OCI-LY7 (cell line): ENCODE measurements at places on chromosomes 11 and 22.

DNA sequence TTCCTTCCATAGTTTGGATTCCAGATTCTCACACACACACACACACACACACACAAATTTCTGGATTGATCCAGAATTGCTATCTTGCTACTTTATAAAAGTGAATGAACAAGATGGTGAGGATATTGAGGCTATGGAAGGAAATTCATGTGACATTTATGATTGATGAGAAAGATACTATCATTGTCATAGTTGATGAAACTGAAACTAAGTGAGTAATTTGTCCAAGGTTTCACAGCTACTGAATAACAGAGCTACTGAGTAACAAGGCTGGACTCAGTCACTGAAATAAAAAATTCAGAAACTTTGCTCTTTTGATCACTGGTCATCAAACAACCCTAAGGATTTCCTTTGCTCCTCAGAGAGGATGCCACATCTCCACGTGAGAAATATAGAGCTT, 16.2 kb downstream of the OR5D16 start:
- no peak for DNase-seq

DNA sequence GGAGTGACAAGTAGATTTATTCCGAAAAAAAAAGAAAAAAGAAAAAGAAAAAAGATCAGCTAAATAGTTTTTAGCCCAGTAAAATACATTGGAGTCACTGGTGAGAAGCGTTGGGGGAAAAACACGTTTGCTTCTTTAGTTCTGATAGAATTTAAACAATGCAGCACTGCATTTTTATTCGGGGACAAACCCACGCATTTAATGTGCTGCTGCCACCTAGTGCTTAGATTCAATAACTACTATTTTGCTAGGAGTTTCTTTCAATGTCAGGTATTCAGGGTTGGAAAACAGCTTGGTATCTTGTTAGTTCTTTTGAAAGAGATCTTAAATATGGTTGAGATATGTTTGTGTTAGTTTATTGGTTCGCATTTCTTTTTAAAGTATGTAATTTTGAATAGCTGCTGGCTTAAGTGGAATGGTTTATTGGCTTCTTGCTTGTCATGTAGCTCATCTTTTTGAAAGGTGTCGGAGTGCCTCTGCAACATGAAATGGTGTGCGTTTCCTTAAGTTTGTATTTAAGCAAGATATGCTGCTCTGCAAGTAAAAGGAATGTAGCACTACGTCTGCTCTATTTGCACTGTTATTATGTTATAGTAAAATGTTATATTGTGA, 41.9 kb downstream of the SVIP start:
- DNase-seq, result peak; percentile 56

DNA sequence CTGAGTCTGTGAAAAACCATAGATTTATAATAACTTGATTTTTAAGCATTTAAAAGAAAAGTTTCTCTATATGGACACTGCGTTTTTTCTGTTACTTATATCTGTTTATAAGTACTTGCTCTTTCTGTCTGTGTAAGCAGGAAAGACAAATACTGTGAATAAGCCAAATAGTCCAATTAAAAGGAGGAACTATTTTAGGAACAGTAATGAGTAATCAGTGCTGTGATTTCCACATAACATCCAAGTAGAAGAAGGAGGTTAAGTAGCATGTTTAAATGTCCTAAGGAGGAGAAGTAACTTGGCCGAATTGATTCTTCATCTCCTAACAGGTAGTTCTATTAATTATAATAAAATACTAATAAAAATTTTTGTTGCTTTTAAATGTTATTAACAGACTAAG, 40.8 kb downstream of the ZNF214 start:
- no peak for DNase-seq

- DNase-seq, result no peak
Measured at GRCh38 chr11:67416416-67417335, 1.2 kb downstream of the CARNS1 start.

DNA sequence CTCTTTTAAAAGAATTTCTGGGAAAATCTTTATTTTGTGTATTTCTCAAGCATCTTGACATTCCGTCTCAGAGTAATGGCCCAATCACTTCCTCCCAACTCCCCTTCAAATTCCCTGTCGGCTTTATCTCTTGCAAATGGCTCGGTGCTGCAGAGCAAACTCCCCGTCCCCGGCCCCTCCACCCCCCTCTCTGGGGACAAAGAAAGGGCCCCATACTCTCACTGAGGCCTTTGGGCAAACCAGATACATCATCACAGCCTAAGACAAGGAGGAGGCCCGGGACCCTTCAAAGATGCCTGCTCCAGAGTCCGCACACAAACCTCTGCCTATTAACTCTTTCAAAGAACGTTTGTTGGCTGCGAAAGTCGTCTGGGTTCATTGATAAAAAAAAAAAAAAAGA, 3.9 kb upstream of the SMIM38 start:
- no peak for DNase-seq

DNA sequence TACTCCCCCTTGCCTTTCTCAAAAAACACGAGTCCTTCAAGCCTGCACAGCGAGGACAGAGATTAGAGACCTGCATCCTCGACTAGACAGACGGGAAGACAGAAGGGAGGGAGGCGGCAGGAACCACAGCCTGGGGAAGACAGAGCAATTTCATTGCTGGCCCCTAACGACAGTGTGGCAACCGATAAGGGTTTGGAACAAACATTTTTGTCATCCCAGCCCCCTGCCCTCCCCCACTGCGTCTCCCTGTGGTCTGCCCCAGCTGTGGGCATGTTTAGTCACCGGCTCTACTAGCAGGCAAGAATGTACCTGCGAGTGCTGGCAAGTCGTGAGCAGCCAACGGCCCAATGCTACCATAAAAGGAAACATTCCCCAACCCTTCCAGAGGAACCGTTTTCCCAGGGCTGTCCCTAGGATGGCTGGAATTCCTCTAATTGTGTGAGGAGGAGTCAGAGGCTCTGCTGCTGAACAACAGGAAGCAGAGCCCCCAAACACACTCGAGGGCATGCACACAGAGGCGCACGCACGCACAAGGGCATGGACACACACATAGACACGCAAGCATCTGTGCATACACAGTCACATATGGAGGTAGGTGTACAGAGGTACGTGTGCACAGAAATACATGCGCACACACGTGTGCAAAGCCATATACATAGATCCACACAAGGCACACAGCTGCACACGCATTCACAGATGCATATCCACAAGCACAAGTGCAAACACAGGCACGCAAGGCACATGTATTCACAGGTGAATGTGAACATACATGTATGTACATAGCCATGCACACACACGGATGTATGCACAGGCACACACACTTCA, 58.3 kb downstream of the MYH9 start:
- DNase-seq, result peak; percentile 5

DNA sequence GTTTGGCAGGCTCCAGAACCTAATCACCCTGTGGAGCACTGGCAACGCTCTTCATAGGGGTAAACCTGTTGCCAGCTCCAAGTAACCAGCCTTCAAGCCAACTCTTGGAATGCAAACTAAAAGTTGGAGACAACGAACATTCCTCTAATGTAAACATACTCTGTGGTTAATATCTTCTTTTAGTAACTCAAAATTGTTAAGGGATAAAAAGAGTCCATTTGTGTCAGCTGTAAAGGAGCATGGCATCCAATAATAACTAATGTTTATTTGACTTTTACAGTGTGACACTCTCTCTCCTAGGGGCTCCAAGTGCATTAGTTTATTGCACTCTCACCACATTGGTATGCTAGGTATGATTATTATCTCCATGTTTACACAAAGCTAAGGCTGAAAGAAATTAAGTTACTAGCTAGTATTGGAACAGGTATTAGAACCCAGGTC, 31.0 kb upstream of the AMOTL1 start:
- DNase-seq, result no peak

DNA sequence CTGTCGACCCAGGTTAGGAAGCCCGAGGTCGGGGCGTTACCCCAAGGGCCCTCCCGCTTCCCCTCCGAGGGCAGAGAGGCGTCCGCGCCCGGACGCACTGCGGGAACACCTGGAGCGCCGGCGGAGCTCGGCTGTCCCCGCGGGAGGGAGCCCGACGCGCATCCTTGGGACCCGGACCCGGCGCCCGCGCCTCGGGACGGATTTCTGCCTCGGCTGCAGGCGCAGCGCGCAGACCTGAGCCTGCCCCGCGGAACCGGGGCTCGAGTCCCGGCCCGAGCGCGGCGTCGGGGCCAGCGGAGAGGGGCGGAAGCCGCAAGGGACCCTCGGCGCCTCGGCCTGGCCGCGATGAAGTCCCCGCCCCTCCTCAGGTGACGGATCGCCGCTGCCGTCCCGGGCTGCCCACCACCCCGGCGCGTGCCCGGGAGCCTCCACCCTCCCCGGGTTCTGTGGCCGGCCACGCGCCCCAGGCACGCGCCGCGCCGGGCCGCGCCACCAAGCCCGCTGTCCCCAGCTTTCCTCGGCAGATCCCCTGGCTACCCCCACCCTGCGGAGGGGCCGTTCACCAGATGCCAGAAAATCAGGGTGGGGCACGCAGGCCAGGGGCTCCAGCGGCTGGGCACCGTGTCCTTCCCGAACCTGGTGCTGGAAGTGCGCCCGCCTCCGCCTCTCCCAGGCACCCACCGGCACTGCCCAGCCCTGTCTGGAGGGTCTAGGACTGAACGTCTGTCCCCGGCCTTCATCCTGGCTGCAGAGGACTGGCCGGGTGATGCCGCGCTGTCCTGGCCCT, 410 bp downstream of the GLB1L3 start:
- DNase-seq, result no peak

DNA sequence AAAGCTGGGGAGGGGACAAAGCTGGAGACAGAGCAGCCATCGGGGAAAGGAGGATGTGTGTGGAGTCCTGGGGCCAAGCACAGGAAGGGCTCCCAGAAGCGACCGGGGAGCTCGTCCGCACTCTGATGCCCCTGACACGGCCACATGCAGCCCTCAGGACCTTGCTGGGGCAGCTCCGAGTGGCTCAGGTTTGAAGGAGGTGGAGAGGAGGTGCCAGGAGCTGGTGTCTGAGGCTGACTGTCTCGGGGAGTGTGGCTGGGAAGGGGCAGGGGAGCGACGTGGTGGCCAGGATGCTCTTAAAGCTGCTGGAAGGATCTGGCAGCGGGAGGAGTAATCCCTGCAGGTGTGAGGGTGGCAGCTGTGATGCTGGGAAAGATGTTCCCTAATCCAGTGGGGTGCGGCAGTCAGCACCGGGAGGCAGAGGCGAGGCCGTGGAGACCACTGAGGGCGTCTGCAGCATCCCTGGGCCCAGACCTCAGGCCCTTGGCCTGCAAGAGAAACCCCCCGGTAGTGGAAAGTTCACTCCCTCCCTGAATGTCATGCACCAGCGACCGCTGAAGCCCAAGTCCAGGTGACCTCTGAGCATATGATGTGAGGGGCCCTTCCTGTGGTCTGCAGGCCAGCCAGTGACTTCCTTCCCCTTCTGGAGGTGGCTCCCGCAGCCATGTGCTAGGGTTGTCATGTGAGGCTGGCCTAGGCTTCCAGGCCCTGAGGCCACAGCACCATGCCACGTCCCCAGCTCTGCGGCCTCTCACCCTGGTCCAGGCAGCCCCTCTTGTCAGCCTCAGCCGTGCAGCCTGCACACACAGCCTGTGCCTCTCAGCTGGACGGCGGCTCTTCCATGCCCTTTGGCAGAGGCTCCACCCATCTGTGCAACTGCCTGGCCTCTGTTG, 17.2 kb upstream of the CTSD start:
- no peak for DNase-seq

DNA sequence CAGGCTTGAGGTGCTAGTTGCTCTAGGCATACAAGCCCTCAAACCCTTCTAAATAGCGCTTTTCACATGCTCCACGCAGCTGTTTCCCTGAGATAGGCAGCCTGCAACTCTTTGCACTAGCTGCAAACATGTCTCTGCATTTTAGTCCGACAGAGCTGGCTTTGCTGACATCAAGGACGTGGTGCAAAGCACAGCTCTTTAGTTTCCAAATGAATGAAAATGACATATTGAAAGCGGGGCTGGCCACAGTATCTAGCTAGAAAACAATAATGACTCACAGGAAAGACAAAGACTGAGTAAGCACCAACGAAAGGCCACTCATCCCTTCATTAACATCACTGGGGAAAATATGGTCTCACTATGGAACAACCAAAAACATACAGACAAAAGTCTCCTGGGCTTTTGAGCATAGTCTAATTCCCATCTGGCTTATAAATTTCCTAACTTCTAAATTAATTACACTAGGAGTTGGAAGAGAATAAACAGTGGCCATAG, 15.3 kb upstream of the ZC3H12C start:
- no peak for DNase-seq

- DNase-seq, result no peak
Measured at GRCh38 chr22:27242917-27243589, 558.5 kb downstream of the MN1 start.

- DNase-seq, result no peak
Measured at GRCh38 chr11:121459413-121460017, 6.7 kb upstream of the SORL1-AS1 start.

- no peak for DNase-seq
Measured at GRCh38 chr11:32184041-32184722, 93.3 kb downstream of the RCN1 start.
